ENCODE measurements at places on chromosomes 2 and 18. TPM values are rescaled to one million over a fixed set of nuclear protein-coding genes. Genes with fewer than 3 reads are reported as not detected.

Gene CD226
- 5.2 TPM for total RNA-seq

Gene TUBA3D
- not detected for total RNA-seq

Gene WDFY1
- total RNA-seq, result 25.3 TPM

Gene UGT1A9
- 0.49 TPM for total RNA-seq

Gene FRZB
- 1.7 TPM for total RNA-seq

Gene ABCG8
- total RNA-seq, result not detected

Gene BMP10
- total RNA-seq, result not detected

Gene TCF23
- not detected for total RNA-seq

All from esophagus squamous epithelium (tissue), 5 donors.